Cardiac muscle cell (in vitro differentiated cells and primary cell): ENCODE measurements at places on chromosomes 1 and 21. TPM values are rescaled to one million over a fixed set of nuclear protein-coding genes. Genes with fewer than 3 reads are reported as not detected.

Gene SLC9C2
- 0.25 TPM in 1 of 2 replicates, not detected in the other for total RNA-seq

Gene SAMD11
- total RNA-seq = 90.7 and 146 TPM in 2 replicates

Gene AMPD1
- not detected in 2 replicates for total RNA-seq

Gene TPTE
- total RNA-seq = not detected in 2 replicates

Gene CDCA8
- 4.4 and 30.8 TPM in 2 replicates for total RNA-seq

Gene SLC16A4
- 0.21 and 0.66 TPM in 2 replicates for total RNA-seq

Gene SLC1A7
- not detected in 2 replicates for total RNA-seq

Gene FCRL4
- total RNA-seq = not detected in 2 replicates

Gene CYP4Z1
- not detected in 2 replicates for total RNA-seq

Gene CCDC30
- total RNA-seq = 1.8 and 3.2 TPM in 2 replicates

Gene IFI16
- 8.4 and 10.5 TPM in 2 replicates for total RNA-seq

Gene SPRR3
- not detected in 2 replicates for total RNA-seq

- no peak for DNase-seq
Measured at GRCh38 chr21:16291296-16291695, 561.5 kb downstream of the USP25 start.

DNA sequence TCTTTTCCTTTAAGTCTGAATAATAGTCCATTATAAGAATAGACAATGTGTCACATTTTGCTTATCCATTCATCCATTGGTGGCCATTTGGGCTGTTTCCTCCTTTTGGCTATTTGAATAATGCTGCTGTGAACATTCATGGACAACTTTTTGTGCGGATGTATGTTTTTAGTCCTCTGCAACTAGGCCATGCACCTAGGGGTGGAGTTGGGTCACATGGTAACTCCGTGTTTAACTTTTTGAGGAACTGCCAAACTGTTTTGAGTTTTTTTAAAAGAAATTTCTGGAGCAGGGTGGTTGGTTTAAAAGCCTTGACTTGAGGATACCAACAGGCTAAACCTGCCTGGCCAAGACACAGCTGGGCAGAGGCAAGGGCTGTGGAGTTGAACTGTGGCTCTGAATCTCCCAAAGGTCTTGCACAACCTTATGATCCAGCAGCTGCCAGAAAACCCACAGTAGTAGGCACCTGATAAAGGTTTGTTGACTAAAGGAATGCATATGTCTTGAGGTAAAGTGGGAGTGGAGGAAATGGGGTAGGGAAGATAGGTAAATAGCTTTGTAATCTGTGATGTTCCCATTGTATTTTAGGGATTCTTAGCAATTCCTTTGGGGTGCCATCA, 5.6 kb upstream of the RPTN start:
- no peak for DNase-seq

DNA sequence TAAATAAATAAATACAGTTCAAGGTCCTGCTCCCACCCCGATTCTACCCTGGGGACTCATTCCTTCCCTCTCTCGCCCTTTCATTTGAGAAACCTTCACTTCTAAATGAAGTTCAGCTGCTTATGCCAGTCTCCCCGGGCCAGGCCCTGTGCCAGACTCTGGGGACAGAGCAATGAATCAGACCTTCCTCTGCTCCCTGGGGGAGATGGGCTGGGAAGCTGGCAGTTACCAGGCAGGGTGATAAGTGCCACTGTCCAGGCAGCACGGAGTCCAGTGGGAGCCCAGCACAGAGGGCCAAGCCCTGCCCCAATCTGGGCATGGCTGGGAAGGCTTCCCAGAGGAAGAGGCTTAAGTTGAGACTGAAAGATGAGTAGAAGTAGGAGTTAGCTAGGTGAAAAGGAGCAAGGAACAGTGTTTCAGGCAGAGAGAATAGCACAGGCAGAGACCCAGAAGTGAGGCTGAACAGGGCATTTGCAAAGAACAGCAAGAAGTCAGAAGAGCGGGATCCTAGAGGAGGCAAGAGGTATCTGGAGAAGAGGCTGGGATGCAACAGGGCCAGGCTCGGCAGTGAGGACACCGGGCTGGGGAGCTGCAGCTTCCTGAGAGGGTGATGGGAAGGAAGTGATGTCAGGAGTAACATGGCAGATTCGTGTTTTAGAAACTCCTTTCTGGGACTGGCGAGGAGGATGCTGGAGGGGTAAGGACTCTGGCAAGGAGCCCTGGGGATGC, 13.5 kb downstream of the KCNQ4 start:
- no peak for DNase-seq

- DNase-seq = peak; percentile 26
Measured at GRCh38 chr1:47751193-47751592, 246.0 kb downstream of the TRABD2B start.

DNA sequence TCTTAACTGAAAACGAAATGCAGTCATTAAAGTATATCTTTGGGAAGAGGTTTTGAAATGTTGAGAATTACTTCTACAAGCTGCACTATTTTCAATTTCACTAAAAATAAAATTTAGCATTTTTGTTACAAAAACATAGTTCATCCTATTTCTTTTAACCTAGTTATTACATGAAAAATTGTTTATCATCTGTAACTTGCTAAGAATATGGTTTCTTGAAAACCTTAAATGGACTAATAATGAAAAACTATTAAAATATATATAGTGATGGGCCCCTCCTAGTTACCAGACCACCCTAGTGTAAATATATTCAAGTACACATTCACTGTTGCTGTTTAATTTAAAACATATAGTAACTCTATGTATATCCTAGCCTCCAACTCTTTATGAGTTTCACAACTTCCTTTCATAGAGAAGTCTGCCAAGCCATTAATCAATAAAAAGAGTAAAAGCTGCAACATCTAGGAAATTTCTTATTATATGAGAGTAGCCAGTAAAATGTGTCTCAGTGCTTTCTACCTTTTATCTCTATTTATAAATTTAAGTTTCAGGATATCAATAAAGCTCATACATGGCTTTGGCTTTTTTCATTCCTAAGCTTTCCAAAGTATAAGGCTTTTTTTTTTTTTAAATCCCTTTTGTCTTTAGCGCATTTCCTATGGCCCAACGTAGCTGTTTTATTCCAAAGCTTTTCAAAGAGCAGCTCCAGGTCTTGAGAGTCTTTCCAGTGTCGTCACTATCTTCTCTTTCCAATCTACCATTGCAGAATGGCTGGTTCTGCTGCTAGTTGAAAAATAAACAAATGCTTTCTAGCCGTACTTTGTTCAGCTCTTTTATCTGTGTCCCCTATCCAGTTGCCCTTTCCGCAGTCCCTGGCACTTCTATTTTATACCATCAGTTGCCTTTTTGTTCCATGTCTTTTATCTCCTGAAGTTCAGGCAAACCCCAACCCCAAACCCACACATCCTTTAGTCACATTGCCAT, 6.5 kb downstream of the IRF2BP2 start:
- DNase-seq = no peak

- peak; percentile 85 for DNase-seq
Measured at GRCh38 chr1:92858564-92859399, 26.9 kb downstream of the RPL5 start.

DNA sequence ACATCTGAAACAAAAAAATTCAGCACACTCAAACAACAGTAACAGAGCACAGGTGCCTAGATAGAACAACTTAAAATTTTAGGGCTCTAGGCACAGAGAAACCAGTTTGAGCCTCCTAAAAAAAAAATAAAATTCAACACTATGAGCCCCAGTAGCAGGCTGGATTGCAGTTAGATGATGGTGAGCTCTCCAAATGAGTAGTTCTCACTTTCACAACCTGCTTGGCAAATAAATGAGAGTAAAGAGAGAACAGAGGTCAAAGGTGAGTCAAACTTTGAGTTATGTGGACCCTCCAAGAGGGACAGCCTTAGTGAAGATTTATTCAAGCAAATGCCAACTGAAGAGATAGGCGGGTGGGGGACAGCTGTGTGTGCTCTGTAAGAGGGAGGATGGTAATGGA, 3.6 kb downstream of the BEND5 start:
- DNase-seq = no peak

DNA sequence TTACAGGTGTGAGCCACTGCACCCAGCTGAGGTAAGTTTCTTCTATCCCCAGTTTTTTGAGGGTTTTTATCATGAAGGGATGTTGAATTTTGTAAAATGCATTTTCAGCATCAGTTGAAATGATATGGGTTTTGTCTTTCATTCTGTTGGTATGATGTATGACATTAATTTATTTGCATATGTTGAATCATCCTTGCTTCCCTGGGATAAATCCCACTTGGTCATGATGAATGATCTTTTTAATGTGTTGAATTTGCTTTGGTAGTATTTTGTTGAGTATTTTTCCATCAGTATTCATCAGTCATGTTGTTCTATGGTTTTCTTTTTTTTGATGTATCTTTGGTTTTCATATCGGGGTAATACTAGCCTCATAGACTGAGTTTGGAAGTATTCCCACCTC, 141.0 kb downstream of the RPS6KC1 start:
- no peak for DNase-seq

- no peak for DNase-seq
Measured at GRCh38 chr1:183739082-183739481, 65.8 kb upstream of the RGL1 start.

- peak; percentile 7 for DNase-seq
Measured at GRCh38 chr21:44723177-44724131, 12.1 kb upstream of the TSPEAR start.

GRCh38 chr1:1391225-1391624, 7.9 kb downstream of the CCNL2 start:
- DNase-seq = no peak

GRCh38 chr1:205071028-205071409, 13.2 kb downstream of the TMEM81 start:
- DNase-seq = no peak

- no peak for DNase-seq
Measured at GRCh38 chr1:108551137-108551862, 8.6 kb upstream of the EEIG2 start.

GRCh38 chr1:206491616-206492015, 15.7 kb upstream of the RASSF5 start:
- no peak for DNase-seq

GRCh38 chr1:227318016-227318852, at the start of gene CDC42BPA:
CDC42BPA (minus strand) TSS chr1:227318492; CDS start chr1:227317182, 1,310 bp downstream.
- peak; percentile 97 for DNase-seq

- DNase-seq = no peak
Measured at GRCh38 chr1:83776913-83777757, 221.8 kb downstream of the TTLL7 start.

DNA sequence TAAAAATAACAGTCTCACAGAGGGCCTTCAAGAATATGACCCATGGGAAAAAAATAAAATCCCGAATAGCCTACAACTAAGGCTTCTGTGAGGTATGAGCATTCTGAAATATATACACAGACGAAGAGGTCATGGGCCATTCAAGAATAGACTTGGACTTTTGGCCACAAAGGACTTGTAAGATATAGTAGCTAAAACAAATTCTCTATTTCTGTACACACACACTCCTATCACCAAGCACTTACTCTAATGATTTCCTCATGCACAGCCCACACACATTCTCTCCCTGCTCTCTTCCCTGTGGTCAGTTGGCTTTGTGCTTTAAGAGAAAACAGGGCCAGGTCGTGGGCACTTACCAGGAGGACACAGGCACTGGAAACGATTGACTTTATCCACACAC, 69.7 kb upstream of the ADAM30 start:
- DNase-seq = peak; percentile 72

GRCh38 chr1:234975941-234976860, 152.4 kb downstream of the TOMM20 start:
- no peak for DNase-seq

- DNase-seq = no peak
Measured at GRCh38 chr1:7000720-7001119, 215.5 kb downstream of the CAMTA1 start.

GRCh38 chr21:36510911-36511310, 31.0 kb upstream of the CLDN14 start:
- DNase-seq = no peak

DNA sequence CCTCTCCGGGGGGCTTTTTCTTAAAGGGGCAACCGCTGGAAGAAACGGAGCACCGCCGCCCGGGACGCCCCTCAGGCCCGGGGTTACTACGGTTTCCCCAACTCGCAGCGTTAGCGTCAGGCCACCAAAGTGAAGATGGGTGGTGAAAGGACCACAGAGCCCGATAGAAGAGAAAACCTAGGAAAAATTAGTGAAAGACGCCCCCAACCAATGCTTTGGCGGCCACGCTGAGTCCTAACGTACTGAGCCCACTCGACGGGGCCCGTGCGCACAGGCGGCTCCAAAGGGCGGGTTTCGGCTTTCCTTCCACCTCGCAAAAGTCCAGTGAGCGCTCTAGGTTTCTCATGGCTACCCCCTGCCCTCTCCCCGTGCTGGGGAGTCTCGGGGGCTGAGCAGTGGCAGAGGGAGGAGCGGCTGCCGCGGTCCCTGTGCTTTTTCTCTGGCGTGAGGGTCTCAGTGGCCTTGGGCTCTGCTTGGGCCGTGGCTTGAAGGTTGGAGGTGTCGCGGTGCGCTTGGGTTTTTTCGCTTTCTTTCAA, 12.2 kb upstream of the SPEN start:
- DNase-seq = no peak

GRCh38 chr1:169086603-169087455, 19.7 kb upstream of the ATP1B1 start:
- DNase-seq = peak; percentile 79

GRCh38 chr1:201285846-201286245, 2.5 kb downstream of the PKP1 start:
- no peak for DNase-seq

DNA sequence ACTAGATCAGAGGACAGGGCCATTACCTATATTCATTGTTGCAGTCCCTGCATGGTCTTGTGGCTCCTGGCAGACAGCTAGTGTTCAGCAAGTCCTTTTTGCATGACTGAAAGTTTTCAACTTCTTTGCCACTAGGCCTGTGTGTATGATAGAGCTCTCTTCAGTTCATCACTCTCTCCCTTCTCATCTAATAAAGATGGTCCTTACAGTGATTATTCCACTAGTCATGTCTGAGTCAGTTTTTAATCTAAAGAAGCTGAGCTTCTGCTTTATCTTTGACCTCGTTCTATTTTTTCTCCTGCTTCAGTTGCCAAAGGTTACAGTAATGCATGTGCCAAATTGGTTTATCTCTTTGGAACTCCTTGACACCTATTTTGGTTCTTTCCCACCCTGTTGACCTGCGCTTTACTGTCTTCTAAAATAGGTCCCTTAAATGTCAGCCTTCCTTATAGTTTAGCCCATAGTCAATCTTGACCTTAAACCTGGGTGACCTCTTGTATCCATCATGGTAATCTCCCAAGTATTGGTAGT, 6.4 kb downstream of the CXADR start:
- DNase-seq = no peak

DNA sequence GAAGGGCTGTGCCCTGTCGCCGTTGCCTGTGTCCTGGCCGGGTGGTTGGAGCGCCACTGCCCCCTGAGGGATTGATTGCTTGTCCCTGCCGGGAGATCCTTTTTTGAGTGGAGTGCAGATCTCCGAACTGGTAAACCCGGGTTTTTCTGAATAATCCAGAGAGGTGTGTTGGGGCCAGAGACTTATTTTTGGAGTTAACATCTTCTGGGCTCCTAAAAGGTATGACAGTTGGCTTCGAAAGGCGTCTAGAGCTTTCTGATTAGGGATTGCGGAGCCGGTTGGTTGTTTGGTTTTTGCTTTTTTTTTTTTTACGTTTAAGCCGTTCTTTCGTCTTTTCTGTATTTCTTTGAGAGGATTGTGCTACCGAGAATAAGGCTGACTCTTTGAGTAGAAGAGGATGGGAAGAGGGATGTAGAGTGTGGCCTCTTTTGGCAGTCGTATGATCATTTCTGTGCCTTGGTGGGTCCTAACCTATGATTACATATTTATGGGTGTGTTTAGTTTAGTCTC, 756 bp downstream of the RLF start:
- no peak for DNase-seq
